Renal cortex interstitium (tissue), 15 donors: ENCODE measurements at places on chromosomes 16 and 17. TPM values are rescaled to one million over a fixed set of nuclear protein-coding genes. Genes with fewer than 3 reads are reported as not detected.
A peak's percentile ranks its signal among the peaks of the same experiment; 100 is the strongest.

GRCh38 chr17:10198509-10199249 is at the start of gene GAS7:
TSS of gene GAS7 (minus strand) at chr17:10198606.
- peak; percentile 67 for DNase-seq

DNA sequence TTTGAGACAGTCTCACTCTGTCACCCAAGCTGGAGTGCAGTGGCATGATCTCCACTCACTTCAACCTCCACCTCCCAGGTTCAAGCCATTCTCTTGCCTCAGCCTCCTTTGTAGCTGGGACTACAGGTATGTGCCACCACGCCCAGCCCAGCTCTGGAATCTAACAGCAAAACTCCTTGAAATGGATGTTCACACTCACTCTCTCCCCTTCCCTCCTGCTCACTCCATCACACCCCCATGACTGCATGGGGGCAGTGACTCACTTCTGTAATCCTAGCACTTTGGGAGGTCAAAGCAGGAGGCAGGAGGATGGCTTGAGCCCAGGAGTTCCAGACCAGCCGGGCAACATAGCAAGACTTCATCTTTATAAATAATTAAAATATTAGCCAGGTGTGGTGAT is 11.1 kb upstream of the TFAP4 start:
- DNase-seq = no peak

DNA sequence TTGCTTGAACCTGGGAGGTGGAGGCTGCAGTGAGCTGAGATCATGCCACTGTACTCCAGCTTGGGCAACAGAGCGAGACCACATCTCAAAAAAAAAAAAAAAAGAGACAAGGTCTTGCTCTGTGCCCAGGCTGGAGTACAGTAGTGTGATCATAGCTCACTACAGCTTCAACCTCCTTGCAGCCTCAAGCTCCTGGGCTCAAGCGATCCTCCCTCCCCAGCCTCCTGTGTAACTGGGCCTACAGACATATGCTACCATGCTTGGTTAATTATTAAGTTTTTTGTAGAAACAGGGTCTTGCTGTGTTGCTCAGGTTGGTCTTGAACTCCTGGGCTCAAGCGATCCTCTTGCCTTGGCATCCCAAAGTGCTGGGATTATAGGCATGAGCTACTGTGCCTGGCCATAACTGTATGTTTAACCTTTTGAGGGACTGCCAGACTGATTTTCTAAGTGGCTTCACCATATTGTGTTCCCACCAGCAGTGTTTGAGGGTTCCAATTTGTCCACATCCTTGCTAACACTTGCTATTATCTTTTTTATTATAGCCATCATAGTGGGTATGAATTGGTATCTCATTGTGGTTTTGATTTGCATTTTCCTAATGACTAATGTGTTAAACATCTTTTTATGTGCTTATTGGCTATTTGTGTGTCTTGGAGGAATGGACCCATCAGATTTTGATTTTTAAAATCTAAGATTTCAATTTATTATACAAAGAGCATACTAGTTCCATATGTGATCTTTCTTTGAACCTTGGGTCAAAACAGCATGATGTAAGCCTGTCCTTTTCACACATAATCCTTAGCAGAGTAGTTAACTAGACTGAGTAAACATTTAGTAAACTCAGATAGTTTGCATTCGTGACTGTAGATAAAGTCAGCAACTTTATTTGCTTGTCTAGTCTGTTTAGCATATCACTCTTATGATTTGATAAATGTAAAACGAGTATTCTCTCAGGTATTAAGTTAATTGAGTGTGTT is 38.1 kb upstream of the KPNB1 start:
- DNase-seq = no peak

DNA sequence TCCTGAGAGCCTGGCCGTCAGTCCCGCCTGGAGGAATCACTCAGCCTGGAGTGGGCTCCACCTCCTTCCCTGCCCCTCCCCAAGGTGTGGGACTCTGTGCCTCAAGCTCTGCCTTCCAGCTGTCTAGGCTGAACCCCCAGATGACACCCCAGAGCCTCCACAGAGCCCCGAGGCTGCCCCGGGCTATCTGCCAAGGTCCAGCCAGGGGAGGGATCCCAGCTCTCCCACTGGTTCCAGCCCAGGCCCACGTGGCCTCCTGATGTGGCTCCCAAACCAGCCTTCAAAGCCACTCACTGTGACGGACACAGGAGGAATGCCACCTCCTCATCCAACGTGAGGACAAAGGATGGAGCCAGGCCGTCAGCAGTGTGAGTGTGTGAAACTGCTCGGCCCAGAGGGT is 45.6 kb upstream of the ENPP7 start:
- no peak for DNase-seq

- no peak for DNase-seq
These were observed 116.5 kb downstream of the ZNF778 start for GRCh38 chr16:89334050-89334449.

Gene ARL5C
- polyA plus RNA-seq = 0.17 TPM

Gene HCRT
- not detected for polyA plus RNA-seq
